ENCODE measurements at places on chromosomes 2 and 18.

DNA sequence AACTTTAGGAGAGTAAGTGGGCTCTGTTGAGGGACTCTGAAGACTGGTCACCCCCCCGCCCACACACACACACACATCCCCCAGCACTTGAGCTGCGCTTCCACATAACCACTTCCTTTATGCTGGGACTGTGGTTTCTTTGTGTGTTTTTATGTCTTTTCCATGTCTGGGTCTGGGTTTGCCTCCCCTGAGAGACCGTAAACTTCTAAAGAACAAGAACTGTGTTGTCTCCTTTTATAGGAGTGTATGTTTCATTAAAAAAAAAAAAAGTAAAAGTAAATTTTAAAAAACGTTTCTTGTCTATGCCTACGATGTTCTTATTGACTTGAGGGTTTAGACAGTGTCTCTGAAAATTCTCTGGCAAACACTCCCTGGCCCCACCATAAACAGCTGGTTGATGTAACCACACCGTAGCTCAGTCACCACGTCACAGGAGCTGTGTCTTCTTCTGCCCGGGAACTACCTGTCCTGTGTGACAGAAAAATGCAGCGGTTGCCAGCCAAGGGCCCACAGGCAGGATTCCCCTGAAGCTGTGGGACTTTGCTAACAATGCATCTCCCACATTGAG is 68.0 kb downstream of the KLHL29 start:
- no peak for DNase-seq

- DNase-seq, result no peak
Measured at GRCh38 chr2:211903961-211904360, 634.6 kb downstream of the ERBB4 start.

- no peak for DNase-seq
Measured at GRCh38 chr2:176158855-176159662, 2.0 kb downstream of the HOXD3 start.

GRCh38 chr2:9170458-9171130 is 36.0 kb upstream of the ASAP2 start:
- no peak for DNase-seq

- DNase-seq, result no peak
Measured at GRCh38 chr18:4789506-4789905, 334.4 kb upstream of the DLGAP1 start.

DNA sequence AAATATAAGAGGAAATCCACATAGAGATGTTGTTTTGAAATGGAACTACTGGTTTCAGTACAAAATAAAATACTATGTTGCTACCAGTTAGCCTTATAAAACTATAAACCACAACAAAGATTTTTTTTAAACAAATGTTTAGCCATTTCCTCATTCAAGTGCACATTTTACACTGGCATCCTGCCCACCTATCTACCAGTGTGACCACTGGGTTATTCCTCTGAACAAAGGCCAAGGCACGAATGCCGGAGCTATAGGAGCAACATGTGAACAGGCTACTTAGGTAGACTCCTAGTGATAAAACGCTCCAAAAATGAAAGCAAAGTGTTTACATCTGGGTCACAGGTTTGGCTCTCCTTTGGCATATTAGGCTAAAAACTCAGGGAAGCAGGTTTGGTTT is 31.8 kb upstream of the SULT1C4 start:
- DNase-seq, result no peak

DNA sequence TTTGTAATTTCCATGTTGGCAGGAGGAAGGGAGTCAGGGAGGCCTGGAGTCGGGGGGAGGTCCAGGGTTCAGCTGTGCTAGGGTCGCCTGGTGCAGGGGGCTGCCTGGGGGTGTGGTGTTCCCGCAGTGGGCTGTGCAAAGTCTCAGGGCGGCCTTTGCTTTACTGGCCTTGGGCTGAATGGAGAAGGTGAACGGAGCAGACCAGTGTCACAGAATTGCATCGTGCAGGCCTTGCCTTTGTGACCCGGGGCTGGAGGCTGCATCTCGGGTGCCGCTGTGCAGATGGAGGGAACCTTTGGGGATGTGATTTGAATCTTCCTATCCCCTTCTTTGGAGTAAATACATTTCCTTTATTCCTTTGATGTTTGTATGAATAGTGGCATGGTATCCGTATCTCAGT is 8.8 kb downstream of the SNTG2 start:
- DNase-seq, result no peak

- DNase-seq, result no peak
Measured at GRCh38 chr2:185144159-185144919, 546.0 kb downstream of the ZNF804A start.

GRCh38 chr2:27441958-27442919 is at the start of gene KRTCAP3:
TSS of gene KRTCAP3 (plus strand) at chr2:27442381. CDS start at chr2:27442413, 32 bp downstream.
- no peak for DNase-seq

- no peak for DNase-seq
Measured at GRCh38 chr18:11019295-11020105, 129.9 kb downstream of the PIEZO2 start.

- no peak for DNase-seq
Measured at GRCh38 chr2:33256162-33256755, 220.2 kb upstream of the RASGRP3 start.

DNA sequence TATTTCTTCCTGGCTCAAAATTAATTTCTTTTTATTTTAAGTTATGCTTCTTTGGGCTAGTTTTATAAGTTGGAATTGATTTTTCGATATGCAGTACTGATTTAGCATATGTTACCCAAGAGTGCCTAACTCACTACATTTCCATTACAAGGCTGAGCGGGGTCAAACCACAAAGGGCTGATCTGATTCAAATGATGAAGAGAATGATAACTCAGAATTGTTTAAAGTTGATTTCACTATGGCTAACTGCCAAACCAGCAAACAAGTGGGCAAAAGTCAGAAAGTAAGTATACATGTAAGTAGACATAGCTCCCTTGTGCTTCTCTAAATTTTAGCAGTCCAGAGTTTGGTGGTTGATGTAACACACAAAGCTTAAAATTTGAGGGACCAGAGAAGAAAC is 35.6 kb downstream of the RAD51AP2 start:
- no peak for DNase-seq

- DNase-seq, result no peak
Measured at GRCh38 chr18:44715842-44716241, 35.2 kb downstream of the SETBP1 start.

- no peak for DNase-seq
Measured at GRCh38 chr18:25815659-25816058, 274.8 kb downstream of the SS18 start.

- DNase-seq, result no peak
Measured at GRCh38 chr2:119223521-119224390, at the start of gene STEAP3. TSS of gene STEAP3 (plus strand) at chr2:119223834. CDS start at chr2:119231013, 7,179 bp downstream.

DNA sequence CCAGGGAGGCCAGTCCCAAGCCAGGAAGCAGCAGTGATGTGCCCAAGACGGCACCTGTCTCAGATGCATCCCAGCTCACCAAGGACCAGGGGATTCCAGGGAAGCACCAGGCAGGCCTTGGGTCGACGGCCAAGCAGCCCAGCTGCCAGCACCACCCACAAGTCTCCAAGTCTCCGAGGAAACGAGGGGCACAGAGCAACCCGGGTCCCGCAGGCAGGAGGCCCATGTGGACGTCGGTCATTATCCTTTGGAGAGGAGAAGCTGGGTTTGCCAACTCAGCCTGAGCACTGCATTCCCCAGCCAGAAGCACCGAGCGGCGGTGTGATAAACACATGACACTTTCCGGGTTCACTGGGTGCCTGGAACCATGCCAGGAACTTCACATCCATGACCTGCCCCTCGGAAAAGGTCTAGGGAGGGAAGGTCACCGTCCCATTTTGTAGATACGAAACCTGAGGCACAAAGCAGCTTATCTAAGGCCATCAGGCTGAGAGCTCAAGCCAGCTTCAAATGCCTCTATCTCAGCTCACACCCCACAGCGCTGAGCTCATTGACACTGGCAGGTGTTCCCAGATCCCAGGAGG is 104.5 kb downstream of the ZNF516 start:
- no peak for DNase-seq

DNA sequence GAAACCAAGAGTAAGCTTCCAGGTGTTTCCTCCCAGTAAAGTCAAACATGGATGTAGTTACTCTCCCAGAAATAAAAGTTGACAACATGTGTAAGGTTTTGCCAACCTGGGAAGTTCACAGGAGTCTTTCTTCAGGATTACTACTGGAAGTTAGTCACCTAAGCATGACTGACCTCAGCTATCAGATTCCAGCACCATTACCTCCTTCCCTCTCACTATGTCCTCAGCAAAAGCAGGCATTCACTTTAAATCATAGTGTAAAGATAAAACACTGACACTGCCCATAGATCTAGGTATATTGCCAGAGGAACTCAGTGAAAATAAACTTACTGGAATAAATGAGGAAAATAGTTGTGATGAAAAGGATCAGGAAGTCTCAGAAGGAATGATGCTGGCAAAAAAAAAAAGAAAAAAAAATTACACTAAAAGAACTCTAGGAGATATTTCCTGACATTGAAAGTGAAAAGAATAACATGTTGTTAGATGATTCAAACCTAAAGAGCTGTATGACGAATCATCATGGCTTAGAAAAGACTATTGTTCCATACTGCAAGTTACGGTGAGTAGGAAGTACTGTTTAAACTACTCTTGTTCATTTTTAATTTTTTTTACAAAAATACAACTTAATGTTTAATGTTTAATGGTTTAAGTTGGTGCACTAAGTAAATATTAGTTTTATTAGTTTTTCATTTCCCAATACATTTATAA is 484.5 kb upstream of the ZNF804A start:
- no peak for DNase-seq

DNA sequence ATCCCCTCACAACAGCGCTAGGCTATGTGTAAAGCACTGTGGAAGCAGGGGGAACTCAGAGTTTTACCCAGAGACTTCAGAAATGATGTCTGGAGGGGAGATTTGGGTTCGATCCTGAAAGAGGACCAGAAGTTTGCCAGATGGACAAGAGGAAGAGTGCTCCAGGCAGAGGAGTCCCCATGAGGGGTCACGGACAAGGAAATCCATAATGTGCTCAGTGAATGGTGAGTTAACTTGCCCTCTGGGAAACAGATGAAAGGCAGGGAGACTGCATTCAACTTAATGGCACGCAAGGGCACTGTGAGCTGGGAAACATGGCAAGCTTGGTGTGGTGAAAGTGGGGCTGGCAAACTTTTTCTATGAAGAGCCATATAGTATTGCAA is 6.0 kb upstream of the ASAP2 start:
- DNase-seq, result no peak

Data from activated CD8-positive, alpha-beta memory T cell treated with anti-CD3 and anti-CD28 coated beads for 1 hour (primary cell).